NCI-H524 (cell line): ENCODE measurements at places on chromosomes 1 and 21.

- DNase-seq, result no peak
These were observed 205.8 kb downstream of the PTPRU start for GRCh38 chr1:29441916-29442668.

DNA sequence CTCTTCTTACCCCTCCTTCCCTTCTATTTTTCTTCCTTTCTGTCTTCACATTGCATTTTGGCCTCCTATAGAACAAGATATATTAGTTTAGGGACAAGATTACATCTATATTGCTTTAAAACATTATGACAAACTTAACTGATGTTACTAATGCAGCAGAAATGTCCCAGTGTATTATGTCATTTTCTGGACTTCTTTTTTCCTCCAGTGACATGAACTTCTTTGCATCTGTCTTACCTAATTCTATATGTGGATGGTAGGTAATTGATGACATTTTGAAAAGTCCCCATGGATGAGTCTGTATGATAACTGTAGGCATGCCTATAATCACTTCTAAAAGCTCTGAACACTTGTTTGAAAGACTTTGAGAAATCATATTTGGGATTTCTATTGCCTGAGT lies 89.5 kb downstream of the FNBP1L start:
- DNase-seq, result no peak

DNA sequence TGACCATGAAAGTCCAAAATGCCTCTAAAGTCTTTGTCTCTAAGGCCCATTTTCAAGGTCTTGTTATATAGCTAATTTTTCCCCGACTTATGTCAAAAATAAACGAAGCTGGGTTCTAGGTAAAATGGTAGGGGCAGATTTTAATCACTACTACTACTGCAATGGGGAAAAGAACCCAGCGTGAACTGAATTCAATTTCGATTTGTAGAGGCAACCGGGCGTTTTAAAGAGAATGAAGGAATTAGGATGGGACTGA lies 536 bp upstream of the EXO1 start:
- no peak for DNase-seq

DNA sequence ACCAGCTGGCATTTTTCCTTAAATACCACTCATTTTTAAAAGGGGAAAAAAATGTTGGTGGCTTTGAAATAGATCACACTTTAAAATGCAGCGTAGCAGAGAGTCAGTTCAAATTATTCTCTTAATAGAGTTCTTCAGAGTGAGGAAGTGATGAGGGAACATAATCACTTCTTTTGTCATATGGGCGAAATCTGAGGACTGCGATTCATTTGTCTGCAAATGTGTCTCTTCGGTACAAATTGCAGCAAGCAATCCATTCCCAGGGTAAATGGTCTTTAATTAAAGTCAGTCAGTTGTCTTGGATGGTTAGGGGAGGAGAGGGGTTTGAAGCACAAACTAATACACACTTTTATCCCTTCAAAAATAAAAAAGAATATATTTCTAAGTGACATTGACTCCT lies 86.0 kb upstream of the SELENON start:
- DNase-seq, result no peak

- DNase-seq, result no peak
These were observed 78.3 kb downstream of the NUF2 start for GRCh38 chr1:163399976-163400601.
